Fibroblast of lung (primary cell): ENCODE measurements at places on chromosomes 6 and 20. TPM values are rescaled to one million over a fixed set of nuclear protein-coding genes. Genes with fewer than 3 reads are reported as not detected.

SAMD3 gene
- total RNA-seq, result 2.8 and 4.9 TPM in 2 replicates

RAD21L1 gene
- 0.50 TPM in 1 of 2 replicates, not detected in the other for total RNA-seq

TBX18 gene
- 0.33 and 0.77 TPM in 2 replicates for total RNA-seq

ZC3H12D gene
- under 0.01 and 0.17 TPM in 2 replicates for total RNA-seq

HSPA1L gene
- total RNA-seq, result 2.1 and 3.1 TPM in 2 replicates

NMBR gene
- under 0.01 TPM in 1 of 2 replicates, not detected in the other for total RNA-seq

PTPRK gene
- total RNA-seq, result 49.8 and 75.5 TPM in 2 replicates

BEND3 gene
- 0.83 and 1.0 TPM in 2 replicates for total RNA-seq

SLC22A16 gene
- total RNA-seq, result under 0.01 TPM in 1 of 2 replicates, not detected in the other

BTBD3 gene
- 27.5 and 47.4 TPM in 2 replicates for total RNA-seq

GNAS-AS1 gene
- total RNA-seq, result 0.33 and 0.51 TPM in 2 replicates

PRND gene
- not detected in 2 replicates for total RNA-seq

SLC22A1 gene
- total RNA-seq, result 0.26 and 0.50 TPM in 2 replicates

PDSS2 gene
- 11.3 and 12.1 TPM in 2 replicates for total RNA-seq

BCKDHB gene
- total RNA-seq, result 6.2 and 8.3 TPM in 2 replicates

MAS1 gene
- not detected in 2 replicates for total RNA-seq

CALHM4 gene
- not detected in 2 replicates for total RNA-seq

VSTM2L gene
- total RNA-seq, result 1.5 and 1.7 TPM in 2 replicates
